ENCODE measurements at places on chromosomes 16 and 17.

GRCh38 chr16:83356266-83356665 lies 451.5 kb upstream of the HSBP1 start:
- no peak for DNase-seq

- no peak for DNase-seq
Observed at GRCh38 chr16:15983898-15984297, 34.5 kb downstream of the ABCC1 start.

DNA sequence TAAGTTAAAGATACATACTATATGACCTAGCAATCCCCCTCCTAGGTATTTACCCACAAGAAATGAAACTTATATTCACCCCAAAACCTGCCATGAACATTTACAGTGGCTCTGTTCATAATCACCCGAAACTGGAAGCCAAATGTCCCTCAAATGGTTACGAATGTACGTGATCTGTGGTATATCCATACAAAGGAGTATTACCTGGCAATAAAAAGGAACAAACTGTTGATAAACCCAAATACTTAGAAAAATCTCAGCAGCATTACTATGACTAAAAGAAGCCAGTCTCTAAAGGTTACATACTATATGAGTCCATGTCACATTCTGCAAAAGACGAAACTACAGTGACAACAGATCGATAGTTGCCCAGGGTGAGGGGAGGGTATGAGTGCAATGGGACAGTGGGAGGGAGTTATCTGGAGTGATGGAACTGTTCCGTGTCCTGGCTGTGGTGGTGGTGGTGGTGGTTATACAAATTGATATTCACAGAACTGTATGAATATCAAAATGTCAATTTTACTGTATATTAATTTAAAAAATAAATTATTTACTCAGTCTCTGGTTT lies 9.4 kb downstream of the ZNF652 start:
- DNase-seq: no peak

- DNase-seq: no peak
Observed at GRCh38 chr17:50214976-50215760, 13.7 kb upstream of the COL1A1 start.

DNA sequence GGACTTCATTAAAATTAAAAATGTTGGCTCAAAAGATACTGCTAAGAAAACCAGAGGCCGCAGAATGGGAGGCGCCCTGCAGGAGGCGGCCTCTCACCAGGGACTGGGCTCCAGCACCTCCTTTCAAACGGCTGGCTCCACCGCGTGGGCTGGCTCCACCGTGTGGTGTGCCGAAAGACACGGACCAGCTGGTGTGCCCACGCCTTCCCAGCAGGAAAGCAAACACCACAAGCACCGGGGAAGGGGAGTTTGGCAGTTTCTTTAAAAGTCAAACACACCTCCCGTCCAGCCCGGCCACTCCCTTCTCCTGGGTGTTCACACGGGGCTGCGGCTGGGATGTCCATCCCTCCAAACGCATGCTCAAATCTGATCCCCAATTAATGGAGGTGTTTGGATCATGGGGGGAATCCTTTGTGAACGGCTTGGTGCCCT lies 13.9 kb downstream of the HAGH start:
- DNase-seq: peak; percentile 26

DNA sequence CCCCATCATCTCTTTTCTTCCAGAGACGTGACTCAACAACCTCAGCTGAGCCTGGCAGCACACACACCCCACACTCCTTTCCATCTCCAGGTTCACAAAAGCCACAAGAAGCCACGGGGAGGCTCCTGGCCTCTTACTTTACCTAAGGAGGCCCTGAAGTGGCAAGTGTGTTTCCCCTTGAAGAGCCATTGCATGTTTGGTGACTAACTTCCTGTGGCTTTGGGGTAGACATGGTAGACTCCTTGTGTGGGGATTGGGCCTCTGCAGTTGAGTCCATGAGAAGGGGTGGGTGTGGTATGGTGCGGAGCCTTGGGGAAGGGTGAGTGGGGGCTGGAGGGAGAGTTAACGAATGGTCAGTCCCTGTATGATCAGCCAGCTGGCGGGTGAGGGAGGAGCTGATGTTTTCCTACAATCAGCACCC lies 24.2 kb downstream of the SAP30BP start:
- DNase-seq: no peak

GRCh38 chr16:87860553-87861299 lies 8.6 kb downstream of the SLC7A5 start:
- DNase-seq: no peak

DNA sequence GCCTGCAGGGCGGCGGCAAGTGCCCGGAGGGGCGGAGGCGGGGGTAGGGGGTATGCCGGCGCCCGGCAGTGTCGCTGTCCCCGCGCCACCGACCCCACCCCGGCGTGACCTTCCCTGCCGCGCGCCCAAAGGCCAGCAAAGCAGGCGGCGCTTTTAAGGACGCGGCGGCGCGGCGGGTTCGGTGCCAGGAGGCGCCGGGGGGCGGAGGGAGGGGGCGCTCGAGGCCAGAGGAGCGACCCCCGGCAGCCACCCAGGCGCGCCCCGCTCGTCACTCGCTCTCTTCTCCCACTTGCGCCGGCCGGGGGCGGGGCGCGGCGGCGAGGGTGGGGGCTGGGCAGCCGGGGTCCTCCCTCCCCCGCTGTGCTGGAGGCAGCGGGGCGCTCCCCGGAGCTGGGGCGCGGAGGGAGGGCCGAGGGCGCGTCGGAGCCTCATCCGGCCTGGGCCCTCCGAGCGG lies 8.6 kb upstream of the BAHCC1 start:
- DNase-seq: no peak

DNA sequence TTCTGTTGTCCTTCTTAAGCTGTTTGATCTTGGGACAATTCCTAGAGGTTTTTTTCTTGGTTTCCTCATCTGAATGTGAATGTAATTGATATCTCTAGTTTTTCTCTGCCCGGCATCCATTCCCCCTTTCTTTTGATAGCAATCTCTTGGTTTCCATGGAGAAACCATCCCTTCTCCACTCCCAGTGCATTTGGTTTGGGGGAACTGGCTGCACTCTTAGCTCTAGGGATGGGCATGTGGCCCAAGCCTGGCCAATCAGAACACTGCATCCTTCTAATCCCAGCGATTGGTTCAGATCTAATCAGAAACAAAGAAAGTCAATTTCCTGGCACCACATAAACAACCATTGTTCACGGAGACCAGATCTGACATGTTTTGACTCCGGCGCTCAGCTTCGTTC lies 45.1 kb downstream of the IRX3 start:
- no peak for DNase-seq

GRCh38 chr16:1526608-1527555 lies 6.6 kb upstream of the TMEM204 start:
- DNase-seq: no peak

DNA sequence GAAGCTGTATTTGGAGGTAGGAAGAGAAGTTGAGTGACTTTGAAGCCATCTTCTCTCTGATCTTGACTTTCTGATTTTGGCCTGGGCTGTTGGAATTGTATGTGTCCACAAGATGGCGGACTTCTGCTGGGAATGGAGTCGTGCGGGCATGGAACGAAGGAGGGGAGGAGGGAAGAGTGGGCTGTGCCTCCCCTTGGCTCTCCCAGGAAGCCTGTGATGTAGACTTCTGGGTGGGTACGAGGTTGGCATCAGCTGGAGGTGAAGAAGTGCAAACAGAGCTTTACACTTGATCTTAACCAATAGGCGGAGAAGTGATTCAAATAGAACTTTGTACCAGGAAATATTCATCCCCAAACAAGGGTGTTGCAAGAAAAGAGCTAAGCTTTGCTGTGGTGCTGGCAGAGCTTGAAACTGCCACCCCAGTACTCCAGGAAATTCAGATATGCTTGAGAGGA lies 7.4 kb upstream of the TMEM220 start:
- no peak for DNase-seq

GRCh38 chr16:30649725-30650368 lies 913 bp upstream of the PRR14 start:
- DNase-seq: no peak

GRCh38 chr16:53501216-53501859 lies 1.7 kb downstream of the AKTIP start:
- DNase-seq: no peak

- DNase-seq: no peak
Observed at GRCh38 chr17:50110591-50111349, 15.6 kb downstream of the PDK2 start.

DNA sequence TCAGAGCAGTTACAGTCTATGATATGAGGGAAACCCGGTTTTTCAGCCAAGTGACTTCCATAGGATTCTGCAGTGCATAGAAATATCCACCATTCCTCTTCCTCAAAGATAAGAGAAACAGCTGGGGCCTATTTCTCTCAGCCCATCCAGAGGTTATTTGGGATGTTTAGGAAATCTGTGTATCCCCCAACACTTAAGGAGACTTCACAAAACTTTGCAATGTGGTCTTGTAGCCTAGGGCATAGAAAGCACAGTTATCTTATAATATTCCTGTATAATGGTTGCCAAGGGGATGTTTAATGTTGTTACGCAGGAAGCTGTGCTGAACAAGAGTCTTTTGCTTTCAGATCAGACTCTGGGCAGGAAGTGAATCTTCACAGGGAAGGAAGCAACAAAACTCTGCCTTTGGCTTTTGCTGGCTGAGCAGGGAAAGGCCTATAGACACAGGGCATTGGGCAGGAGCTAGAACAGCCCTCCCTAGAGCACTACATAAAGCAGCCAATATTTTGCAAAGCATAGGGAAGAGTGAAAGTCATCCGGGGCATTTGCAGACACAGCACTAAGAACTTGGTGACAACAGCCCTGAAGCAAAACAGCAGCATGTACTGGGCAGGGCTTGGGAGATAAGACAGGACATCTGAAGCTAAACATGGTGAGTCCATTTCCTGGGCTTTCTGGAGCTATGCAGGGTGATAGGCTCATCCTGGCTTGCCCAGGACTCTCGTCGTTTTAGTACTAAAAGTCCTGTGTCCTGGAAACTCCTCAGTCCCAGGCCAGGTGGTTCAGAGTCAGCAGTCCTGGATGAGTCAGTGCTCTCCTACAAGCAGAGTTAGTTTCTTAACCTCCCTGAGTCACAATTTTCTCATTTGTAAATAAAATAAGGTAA lies 18.7 kb upstream of the BEAN1 start:
- no peak for DNase-seq

DNA sequence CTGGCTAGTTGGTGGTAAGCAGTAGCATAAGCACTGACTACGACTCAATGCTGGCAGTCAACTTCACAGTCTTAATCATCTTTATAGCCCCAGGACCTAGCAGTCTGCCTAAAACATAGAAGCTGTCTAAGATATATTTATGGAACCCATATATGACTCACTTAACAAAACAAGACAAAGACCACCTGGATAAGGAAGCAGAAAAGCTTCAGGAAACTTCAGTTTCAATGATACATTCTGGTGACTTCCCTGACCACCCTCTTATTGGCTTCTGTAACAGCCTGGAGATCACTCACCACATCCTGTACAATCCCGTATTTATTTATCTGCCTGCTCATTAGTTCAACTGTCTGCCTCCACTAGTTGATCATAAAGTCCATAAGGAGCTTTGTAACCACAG lies 95.5 kb downstream of the PMP22 start:
- DNase-seq: no peak

- no peak for DNase-seq
Observed at GRCh38 chr17:55746466-55746865, 4.4 kb upstream of the PCTP start.

- DNase-seq: no peak
Observed at GRCh38 chr17:57626520-57627210, 118.4 kb downstream of the CCDC182 start.

DNA sequence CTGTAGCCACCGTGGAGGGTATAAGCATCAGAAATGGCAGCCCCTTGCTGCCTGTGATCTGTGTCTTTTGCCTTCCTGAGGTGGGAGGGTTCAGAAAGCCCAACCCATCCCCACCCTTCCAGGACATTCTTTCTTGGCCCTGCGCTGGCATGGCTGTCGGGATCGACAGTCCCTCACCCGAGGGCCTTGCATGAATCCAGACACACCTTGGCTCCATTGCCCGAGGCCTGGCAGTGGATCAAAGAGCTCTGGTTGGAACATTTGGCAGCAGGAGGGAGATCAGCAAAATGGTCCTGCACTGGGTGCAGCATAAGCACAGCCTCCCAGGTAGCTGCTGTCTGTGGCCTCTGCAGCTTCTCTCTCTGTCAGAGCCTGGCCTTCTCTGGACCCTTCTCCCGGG lies 246.6 kb upstream of the MAF start:
- no peak for DNase-seq

DNA sequence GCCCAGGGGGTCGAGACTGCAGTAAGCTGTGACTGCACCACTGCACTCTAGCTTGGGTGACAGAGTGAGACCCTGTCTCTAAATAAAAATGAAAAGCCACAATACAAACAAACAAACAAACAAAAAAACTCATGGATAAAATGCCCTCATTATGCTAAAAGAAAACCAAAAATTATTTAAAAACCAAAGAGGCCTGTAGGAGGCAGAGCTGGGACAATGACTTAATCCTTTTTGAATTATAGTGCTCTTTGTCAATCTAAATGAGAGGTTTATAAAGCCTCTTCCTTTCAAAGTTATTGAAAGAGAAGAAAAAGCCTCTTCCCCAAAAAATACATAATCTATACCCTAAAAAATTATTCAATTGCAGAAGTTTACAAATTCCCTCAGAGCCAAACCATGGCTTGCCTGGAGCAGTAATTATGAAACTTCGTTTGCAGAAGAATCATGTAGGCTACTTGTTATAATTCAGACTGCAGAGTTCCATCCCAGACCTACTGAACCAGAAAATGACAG lies 18.5 kb downstream of the CRLF3 start:
- no peak for DNase-seq

GRCh38 chr17:67388986-67389385 lies 11.9 kb downstream of the PITPNC1 start:
- DNase-seq: no peak

DNA sequence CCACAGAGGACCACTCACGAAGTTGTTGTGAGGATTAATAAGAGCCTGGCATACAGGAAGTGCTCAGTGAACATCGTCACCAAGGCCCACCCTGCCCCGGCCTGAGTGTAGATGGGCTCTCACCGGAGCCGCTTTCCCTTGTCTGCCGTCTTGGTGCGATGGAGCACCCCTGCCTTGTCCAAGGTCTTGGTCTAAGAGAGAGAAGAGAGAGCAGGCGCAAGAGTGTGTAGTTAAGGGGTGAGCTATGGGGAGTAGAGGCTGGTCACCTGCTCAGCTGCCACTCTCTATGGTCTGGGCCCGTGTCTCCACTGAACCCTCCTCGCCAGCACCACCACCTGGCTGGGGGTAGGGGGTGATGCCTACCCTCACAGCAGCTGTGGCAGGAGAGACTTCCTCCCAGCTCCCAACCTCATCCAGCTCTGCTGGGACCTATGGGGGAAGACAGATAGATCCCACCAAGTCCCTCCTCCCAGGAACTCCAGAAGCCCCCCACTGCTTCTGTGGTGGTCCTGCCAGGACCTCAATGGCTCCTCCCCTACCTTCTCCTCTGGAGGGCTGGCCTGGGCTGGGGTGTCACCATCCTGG lies 28.7 kb downstream of the ARHGAP27 start:
- no peak for DNase-seq

GRCh38 chr16:57225978-57226377 lies 19.1 kb upstream of the ARL2BP start:
- no peak for DNase-seq

- no peak for DNase-seq
Observed at GRCh38 chr17:31935512-31935911, 1.3 kb upstream of the SUZ12 start.

GRCh38 chr17:65674246-65675045 lies 113.0 kb upstream of the AXIN2 start:
- no peak for DNase-seq
